Gastrocnemius medialis (tissue), 4 donors: ENCODE measurements at places on chromosomes 1 and 21.

DNA sequence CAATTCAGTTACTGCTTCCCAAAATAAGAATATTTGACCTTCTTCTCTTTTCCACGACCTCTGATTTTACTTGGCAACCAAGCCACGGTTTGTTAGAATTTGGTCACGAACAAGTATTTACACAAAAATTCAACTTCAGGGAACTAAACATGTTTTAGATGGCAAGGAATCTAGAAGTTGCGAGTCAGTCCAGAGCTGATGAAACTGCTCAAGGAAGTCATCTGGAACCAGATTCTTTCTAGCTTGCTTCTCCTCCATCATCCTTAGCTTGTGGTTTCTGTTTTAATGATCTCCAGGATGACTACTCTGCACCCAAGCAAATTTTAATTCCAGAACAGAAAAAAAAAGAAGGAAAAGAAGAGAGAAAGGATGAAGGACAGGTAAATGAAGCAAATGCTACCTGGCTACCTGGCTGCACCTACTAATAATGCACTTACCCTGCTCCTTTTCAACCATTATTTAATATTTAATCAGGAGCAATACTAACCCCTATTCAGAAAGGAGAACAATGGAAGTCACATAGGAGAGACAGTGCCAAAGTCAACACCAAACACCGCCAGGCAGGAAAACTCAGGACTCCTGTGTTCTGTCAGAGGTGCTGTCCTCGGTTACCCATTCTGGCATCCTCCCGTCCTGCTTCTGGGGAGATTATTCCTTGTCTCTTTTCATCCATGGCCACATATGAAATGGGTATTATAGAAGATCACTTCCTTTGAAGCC lies 54.2 kb upstream of the RGS7 start:
- DNase-seq, result no peak

DNA sequence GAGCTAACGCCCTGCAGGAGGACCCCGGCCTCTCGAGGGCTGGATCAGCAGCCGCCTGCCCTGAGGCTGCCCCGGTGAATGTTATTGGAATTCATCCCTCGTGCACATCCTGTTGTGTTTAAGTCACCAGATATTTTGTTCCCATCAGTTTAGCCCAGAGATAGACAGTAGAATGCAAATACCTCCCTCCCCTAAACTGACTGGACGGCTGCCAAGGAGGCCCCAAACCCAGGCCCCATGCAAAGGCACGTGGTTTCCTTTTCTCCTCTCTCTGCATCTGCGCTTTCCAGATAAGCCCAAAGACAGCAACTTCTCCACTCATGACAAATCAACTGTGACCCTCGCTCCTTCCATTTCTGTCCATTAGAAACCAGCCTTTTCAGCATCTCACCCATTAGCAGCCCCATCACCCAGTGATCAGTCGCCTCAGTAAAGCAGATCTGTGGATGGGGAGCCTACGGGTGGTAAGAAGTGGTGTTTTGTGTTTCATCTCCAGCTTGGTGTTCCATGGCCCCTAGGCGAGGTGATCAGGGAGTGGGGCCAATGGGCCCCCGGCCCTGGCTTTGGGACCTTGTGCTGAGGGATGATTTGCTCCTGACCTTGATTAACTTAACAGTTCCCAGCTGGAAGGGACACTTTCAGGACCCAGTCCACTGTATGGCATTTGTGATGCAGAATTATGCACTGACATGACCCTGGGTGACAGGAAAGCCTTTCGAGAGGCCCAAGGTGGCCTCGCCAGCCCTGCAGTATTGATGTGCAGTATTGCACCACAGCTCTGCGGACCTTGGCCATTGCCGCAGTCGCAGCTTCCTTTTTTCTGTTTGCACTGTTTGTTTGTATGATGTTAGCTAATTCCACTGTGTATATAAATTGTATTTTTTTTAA lies 5.2 kb downstream of the NPPA start:
- DNase-seq, result no peak

DNA sequence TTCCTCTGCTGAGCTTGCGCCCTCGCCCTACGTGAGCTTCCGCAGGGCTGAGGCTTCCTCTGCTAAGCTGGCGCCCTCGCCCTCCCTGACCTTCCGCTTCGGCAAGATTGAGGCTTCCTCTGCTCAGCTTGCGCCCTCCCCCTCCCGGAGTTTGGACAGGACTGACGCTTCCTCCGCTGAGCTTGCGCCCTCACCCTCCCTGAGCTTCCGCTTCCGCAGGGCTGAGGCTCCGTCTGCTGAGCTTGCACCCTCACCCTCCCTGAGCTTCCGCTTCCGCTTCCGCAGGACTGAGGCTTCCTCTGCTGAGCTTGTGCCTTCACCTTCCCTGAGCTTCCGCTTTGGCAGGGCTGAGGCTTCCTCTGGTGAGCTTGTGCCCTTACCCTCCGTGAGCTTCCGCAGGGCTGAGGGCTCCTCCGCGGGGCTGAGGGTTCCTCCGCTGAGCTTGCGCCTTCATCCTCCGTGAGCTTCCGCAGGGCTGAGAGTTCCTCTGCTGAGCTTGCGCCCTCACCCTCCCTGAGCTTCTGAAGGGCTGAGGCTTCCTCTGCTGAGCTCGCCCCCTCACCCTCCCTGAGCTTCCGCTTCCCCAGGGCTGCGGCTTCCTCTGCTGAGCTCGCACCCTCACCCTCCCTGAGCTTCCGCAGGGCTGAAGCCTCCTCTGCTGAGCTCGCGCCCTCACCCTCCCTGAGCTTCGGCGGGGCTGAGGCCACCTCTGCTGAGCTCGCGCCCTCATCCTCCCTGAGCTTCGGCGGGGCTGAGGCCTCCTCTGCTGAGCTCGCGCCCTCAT lies 753.6 kb upstream of the TPTE start:
- DNase-seq, result no peak

DNA sequence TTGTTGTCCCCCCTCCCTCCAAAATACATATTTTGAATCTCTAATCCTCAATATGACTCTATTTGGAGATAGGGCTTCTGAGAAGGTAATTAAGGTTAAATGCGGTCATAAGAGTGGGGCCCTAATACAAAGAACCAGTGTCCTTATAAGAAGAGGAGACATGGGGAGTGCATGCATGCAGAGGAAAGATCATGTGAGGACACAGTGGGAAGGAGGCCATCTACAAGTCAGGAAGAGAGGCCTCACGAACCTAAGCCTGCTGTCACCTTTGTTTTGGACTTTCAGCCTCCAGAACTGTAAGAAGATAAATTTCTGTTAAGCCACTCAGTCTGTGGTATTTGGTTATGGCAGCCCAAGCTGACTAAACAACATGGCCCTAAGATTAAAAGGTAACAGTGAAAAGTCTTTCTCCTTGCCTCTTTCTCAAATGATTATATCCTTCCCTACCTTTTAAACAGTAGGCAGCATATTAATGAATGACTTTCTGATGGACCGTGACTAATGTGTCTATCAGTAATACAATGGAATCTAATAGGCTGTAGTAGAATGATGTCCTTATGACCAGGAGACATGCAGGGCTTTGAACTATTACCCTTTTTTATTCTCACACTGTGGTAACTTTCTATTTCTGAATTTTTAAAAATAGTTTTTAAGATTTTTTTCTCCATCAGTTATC lies 40.6 kb upstream of the ST6GALNAC3 start:
- no peak for DNase-seq

- no peak for DNase-seq
Observed at GRCh38 chr1:225642177-225642576, 10.7 kb downstream of the ENAH start.
